Erythroblast (primary cell): ENCODE measurements at places on chromosomes 7 and 10.

DNA sequence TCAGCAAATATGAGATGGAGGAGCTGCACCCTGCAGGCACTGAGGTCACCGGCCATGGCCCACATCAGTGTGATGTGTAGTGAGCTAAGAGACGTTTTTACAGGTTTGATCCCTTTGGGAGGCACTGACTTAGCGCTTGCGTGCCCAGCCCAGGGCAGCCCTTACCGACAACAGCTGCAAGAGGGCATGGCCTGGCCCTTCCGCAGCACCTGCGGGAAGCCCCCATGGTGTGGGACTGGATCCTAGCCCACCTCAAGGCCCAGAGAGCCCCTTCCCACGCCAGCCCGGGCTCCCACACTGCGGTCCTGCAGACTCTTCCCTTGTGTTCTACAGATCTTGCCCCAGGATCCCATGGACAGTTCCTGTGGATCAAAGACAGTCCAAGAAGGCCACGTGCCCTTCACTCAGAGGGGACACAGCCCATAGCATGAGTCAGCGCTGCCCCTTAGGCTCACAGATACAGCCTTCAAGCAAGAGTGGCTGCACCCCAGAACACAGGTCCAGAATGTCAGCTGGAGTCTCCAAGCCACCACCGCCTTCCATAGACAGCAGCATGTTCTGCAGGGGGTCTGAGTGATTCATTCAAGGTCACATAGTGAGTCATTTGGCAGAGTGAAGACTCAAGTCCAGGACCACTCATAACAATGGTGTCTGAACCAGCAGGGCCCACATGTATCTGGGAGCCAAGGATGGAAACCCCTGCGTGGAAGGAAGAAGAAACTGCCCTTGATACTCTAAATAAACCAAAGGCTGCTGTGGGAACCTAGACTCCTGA, 25.4 kb downstream of the TLL2 start:
- DNase-seq: no peak

GRCh38 chr7:82404652-82405051, 38.9 kb downstream of the CACNA2D1 start:
- no peak for DNase-seq

- DNase-seq: no peak
These were observed 258.8 kb downstream of the THSD7A start for GRCh38 chr7:11573128-11573750.

- peak; percentile 80 for DNase-seq
These were observed 27.8 kb downstream of the DENND10 start for GRCh38 chr10:119131512-119132240.

DNA sequence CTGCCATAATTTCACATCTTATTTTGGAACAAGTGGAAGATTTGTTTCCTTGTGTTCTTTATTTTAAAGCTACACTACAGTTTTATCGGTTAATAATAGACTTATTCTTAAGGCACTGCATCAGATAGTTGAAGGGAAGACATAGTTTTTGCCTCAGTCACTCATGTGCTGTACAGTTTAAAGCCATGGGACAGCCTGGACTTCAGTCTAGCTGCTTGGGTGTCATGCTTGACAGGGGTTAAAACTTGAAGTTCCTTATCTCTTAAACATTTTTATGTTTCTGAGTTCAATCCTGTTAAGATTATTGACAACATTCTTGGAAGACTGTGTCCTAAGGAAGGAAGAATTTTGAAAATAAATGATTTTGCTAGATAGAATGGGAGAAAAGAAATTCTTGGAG, 49.7 kb downstream of the PPP1R9A start:
- no peak for DNase-seq

GRCh38 chr10:71982269-71983178, 18.3 kb downstream of the CHST3 start:
- no peak for DNase-seq

GRCh38 chr7:36390199-36391090, 783 bp downstream of the ANLN start:
- peak; percentile 81 for DNase-seq

DNA sequence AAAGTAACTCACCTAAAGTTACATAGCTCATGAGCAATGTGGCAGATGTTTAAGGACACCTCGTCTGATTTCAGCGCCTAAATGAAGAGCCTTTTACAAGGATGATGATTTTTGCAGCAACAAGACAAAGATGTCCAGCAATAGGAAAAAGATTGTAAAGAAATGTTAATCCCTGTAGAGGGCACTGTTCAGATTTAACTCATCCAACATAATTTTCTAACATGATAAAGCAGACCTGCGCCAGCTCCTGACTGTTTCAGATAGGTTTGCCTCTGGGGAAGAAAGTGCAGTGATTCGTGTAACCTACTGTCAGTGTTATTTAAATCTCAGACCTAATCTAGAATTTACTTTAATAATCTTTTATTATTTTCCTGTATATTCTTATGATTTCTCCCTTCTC, 595.2 kb downstream of the AUTS2 start:
- DNase-seq: no peak

GRCh38 chr10:75238182-75239095, 2.7 kb upstream of the COMTD1 start:
- DNase-seq: no peak

DNA sequence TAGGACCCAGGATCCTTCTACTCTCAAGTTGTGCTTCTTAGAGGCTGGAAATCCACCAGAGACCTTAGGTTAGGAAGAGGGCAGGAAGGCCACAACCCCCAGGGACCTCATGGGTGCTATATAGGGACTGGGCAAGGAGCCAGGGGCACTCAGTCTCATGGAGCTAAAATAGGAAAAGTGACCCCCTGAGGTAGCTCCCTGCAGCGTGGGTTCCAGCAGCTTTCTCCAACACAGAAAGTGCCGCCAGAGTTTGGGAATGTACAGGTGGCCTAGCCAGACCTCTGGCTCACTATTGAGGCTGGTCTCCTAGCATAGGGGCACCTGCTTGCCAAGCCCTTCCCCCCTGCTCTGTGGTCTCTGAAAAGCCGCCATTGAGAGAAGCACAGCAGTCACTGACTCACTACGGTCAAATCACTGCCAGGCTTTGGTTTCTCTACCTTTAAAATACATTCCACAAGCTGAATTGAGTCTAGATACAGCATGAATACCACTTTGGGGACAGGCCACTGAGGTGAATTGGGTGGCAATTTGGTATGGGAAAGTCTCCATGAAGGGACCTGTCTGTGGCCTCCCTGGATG, 333.2 kb upstream of the PODXL start:
- DNase-seq: no peak

DNA sequence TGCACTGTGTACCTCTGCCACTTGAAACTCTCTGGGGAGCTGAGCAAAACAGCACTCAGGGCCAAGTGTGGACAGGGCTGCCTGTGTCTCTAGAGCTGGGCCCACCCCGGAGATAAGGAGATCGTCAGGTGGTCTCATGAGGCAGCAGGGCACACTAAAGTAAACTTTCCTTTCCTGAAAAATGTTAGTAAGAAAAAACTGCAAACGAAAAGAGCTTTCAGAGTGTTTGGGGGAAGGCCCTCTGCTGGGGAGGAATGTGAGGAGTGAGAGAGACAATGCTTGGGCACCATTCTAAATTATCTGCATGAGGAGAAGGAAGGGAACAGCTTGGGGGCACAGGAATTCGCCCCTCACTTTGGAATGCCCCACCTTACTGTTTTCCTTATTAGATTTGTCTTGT, 127.7 kb downstream of the ATXN7L1 start:
- no peak for DNase-seq

GRCh38 chr7:120028636-120029035, 244.3 kb upstream of the KCND2 start:
- DNase-seq: no peak

GRCh38 chr7:106071356-106071998, 40.6 kb downstream of the SYPL1 start:
- DNase-seq: no peak

GRCh38 chr7:43628431-43628830, 45.5 kb downstream of the STK17A start:
- DNase-seq: no peak

- peak; percentile 41 for DNase-seq
These were observed 2.3 kb upstream of the DRGX start for GRCh38 chr10:49398000-49398861.

DNA sequence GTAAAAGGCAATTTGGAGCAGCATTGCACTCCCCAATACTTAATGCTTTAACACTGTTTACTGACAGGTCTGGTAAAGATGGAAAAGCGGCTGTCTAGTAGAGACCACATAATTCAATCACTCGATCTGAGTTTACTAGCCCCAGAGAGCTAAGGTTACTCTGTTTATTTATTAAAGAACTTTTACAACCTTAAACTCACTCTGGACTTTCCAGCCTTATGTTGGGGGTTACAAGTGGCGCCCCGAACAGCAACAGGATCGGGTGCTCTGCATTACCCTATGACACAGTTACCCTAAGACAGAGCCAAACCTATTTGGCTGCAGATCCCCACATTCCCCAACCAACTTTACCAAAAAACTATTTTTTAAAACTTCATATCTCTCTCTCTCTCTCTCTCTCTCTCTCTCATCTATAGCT, 43.9 kb downstream of the MRPS24 start:
- DNase-seq: no peak

DNA sequence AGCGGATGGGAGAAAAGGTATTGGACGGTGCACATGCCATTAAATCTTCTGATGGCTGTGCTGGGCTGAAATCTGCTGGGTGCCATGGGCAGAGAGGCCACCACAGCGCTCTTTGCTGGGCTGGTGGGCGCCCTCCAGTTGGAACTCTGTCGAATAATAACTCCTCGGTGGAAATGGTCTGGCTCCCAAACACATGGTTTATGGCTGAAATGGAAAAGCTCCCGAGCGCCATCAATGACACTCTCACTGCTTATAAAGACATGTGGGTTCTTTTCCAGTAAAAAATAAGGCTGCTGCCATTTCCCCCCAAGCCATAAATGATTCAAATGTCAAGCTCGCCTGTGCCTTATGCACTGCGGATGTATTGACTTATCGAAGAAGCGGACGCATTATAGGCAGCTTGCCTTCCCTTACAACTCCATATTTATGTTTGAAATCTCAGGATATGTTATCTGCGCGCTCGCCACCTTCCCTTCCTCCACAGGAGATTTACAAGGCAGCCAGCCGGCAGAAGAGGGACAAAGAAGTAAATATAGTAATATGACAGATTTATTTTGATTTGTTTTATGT, 239.0 kb upstream of the MKI67 start:
- no peak for DNase-seq

GRCh38 chr10:92081641-92082040, 158.1 kb downstream of the BTAF1 start:
- no peak for DNase-seq

DNA sequence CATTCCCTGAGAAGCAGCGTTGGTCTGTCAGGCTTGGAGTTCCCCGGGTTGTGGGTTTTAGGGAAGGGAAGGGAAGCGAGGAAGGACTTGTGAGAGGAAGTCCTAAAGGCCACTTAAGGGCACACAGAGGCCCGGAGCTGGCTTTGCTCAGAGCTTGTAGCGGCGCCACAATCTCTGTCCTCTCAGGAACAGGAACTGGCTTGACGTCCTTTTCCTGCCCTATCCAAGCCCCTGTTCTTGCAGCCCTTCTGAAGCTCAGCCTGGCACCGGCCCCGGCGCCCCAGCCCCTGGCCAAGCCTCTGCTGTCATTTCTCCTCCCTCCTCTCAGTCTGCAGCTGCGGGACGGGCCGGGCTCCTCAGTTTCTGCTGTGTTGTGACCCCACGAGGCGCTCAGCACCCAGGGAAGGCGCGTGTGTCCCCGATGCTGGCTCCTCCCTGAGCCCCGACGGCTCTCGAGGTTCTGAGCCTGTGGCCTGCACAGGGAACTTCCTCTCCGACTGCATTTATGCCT, at the start of gene GIMAP8:
Gene GIMAP8 (plus strand): TSS at position 140 of the 511 bp plus-strand sequence. CDS start 16,069 bp downstream, outside the sequence.
- no peak for DNase-seq

GRCh38 chr10:90912854-90913479, 7.9 kb downstream of the ANKRD1 start:
- no peak for DNase-seq

DNA sequence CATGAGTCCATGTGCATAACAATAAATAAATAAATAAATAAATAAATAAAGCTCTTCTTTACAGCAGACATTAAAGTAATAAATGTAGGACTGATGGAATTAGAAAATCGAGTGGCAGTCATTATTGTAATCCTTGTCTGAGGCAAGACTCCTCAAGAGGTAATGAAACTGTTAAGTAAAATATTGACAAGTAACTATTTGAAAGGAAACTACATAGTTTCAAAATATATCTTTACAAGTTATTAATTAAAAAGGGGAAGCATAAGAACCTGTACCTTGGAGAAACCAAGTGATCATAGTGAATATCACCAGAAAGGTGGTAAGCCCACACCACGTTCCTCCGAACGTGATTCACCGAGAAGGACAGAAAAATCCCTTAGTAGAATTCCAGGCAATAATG, 285.6 kb upstream of the SORCS1 start:
- DNase-seq: no peak

DNA sequence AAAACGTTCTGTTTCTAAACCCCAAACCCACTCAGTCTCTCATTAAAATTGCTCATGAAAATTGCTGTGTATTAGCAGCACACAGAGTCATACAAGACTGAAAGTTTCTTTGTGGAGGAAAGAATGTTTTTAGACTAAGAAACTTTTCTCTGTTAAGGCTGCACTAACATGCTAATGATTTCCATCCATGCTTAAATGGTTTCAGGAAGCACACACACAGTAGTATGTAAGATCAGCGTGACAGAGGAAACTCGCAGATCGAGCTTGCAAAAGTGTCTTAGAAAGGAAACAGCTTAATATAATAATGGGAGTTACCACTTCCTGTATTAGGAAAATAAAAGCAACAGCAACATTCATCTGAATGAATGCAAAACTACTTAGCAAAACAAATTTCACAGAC, 112.7 kb downstream of the ICA1 start:
- no peak for DNase-seq

DNA sequence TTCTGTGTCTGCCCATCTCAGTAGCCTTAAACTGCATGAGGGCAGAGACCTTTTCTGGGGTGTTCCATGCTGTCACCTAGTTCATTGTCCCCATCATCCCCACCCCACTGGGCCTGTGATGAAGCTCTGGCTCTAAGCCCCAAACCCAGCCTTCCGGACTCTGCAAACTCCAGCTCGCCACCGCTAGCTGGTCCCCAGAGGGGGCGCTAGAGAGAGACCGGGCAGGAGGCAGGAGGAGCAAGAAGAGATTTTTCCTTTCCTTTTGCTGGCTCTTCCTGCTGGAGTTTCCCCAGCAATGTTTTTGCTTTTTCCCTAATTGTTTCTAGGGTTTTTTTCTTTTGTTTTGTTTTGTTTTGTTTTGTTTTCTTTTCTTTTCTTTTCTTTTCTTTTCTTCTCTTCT, 234.4 kb downstream of the TEX36 start:
- peak; percentile 29 for DNase-seq

DNA sequence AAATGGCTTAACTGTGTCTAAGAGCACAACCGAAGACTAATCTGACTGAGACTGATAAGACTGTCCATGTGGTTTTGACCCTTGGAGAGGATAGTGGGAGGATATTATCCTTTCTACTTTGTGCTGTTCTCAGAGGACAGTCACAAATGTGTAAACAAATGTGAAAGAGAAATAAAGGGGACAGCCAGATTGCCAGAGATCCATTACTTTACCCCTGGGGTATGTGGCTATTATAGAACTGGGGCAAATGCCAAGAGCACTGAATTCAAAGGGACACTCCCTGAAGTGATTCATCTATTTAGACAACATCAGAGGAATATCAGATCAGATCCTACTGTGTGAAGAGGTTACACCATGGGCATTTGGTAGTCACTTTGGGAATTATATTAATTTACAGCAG, 154.7 kb downstream of the RNLS start:
- peak; percentile 34 for DNase-seq
